Endothelial cell (in vitro differentiated cells): ENCODE measurements at places on chromosomes 12 and 14.
A peak's percentile ranks its signal among the peaks of the same experiment; 100 is the strongest.

- DNase-seq, result no peak
- H3K4me1 ChIP-seq, result peaks cover 14% of the 10 kb centered on the region
- H3K27ac ChIP-seq, result no peak overlapping the region
- H3K4me3 ChIP-seq, result no peak overlapping the region
- H3K27me3 ChIP-seq, result peaks cover 1% of the 10 kb centered on the region
These were observed 211.8 kb downstream of the SNAPC1 start for GRCh38 chr14:61973981-61974380.

GRCh38 chr12:64968989-64969819, 144.8 kb downstream of the TBC1D30 start:
- H3K4me3 ChIP-seq, result no peak overlapping the region
- no peaks in the 10 kb centered on the region for H3K36me3 ChIP-seq
- no peak for DNase-seq
- H3K27me3 ChIP-seq, result no peaks in the 10 kb centered on the region
- no peak overlapping the region for H3K27ac ChIP-seq

DNA sequence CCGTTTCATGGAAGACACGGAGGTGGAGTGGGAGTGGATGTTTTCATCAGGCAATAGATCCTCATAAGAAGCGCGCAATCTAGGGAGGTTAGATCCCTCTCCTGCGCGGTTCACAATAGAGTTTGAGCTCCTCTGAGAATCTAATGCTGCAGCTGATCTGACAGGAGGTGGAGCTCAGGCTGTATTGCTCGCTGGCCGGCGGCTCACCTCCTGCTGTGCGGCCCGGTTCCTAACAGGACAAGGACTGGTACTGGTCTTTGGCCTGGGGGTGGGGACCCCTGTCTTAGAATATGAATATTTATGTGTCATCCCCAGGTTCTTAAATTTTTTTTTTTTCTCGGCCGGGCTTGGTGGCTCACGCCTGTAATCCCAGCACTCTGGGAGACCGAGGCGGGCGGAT, 36.7 kb downstream of the PRICKLE1 start:
- peak; percentile 7 for DNase-seq
- H3K4me3 ChIP-seq, result peak overlapping the region; percentile 64
- H3K4me1 ChIP-seq, result peaks cover 6% of the 10 kb centered on the region
- H3K36me3 ChIP-seq, result no peaks in the 10 kb centered on the region
- no peak overlapping the region for H3K27ac ChIP-seq
- peaks cover 4% of the 10 kb centered on the region for H3K27me3 ChIP-seq

DNA sequence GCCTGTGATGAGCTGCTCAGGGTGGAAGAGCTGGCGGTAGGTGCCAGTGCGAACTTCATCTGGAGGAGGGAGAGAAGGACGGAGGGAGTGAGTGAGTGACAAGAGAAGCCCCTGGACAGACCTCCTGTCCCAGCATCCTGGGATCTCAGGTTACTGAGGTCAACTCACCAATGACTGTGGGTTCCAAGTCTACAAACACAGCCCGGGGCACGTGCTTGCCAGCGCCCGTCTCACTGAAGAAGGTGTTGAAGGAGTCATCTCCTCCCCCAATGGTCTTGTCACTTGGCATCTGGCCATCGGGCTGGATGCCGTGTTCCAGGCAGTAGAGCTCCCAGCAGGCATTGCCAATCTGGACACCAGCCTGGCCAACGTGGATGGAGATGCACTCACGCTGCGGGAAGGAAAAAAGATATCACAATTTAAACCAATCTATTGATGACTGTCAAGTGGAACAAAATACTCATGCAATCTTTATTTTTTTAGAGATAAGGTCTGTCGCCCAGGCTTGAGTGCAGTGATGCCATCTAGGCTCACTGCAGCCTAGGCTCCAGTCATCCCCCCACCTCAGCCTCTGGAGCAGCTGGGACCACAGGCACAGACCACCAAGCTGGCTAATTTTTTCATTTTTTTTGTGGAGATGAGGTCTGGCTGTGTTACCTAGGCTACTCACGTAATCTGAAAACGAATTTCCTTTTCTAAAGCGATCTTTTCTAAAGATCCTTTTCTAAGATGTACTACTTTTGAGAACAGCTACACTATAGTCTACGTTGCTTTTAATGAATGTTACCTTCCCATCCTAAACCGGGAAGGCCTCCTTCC, 1.7 kb downstream of the TUBA1B start:
- H3K27me3 ChIP-seq, result peaks cover 15% of the 10 kb centered on the region
- H3K4me1 ChIP-seq, result peaks cover 25% of the 10 kb centered on the region
- peaks cover 31% of the 10 kb centered on the region for H3K36me3 ChIP-seq
- peak overlapping the region; percentile 91 for H3K27ac ChIP-seq

DNA sequence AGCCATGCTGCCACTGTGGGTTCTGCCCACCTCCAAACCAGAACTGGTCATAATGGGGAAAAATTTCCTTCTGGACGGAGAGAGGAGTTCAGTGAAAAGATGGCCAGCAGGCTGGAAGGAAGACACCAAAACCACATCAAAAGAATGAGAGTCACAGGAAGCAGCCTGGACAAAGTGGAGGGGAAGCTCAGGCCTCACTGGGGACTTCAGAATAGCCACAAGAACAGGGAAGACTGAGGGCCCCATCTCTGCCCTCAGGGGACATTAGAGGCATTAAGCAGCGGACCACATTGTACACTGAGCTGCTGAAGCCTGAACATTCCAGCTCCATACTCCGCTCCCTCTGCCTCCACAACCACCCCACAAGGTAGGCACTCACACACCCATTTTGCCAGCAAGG, 119.6 kb upstream of the COCH start:
- H3K4me3 ChIP-seq, result no peak overlapping the region
- DNase-seq, result no peak
- no peak overlapping the region for H3K27ac ChIP-seq

DNA sequence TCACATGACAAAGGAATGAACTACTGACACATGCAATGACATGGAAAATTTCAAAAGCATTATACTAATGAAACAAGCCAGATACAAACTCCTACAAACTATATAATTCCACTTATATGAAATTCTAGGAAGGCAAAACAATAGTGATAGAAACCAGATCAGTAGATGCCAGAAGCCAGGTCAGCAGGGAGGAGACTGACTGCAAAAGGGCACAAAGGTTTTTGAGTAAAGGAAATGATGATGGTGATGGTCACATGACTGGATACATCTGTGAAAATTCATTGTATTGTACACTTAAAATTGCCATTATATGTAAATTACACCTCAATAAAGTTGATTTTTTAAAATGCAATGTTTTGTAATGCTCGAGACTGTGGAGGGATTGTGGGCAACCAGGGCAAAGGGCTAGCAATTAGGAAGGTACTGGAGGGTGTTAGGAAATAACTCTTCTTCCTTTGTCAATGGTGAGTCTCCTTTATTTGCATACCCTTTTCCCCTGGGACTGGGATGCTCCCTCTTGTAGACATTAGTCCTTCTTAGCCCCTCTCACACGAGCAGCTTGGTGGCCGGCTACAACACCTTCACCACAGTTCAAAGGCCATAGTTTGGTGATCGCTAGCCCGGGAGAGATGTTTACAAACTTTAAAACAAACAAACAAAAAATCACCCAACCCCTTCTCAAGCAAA, 6.7 kb upstream of the PRPF40B start:
- H3K4me3 ChIP-seq, result no peak overlapping the region
- DNase-seq, result no peak
- no peaks in the 10 kb centered on the region for H3K36me3 ChIP-seq
- H3K4me1 ChIP-seq, result peaks cover 7% of the 10 kb centered on the region

GRCh38 chr14:56374421-56374820, 205.2 kb upstream of the TMEM260 start:
- no peak for DNase-seq
- H3K27ac ChIP-seq, result no peak overlapping the region
- peaks cover 3% of the 10 kb centered on the region for H3K36me3 ChIP-seq
- H3K4me1 ChIP-seq, result no peaks in the 10 kb centered on the region
- H3K27me3 ChIP-seq, result no peaks in the 10 kb centered on the region

GRCh38 chr12:95147866-95148265, 69.4 kb downstream of the FGD6 start:
- peaks cover 8% of the 10 kb centered on the region for H3K36me3 ChIP-seq
- DNase-seq, result no peak
- H3K4me3 ChIP-seq, result no peak overlapping the region
- no peaks in the 10 kb centered on the region for H3K27me3 ChIP-seq
- peaks cover 16% of the 10 kb centered on the region for H3K4me1 ChIP-seq
- peak overlapping the region; percentile 31 for H3K27ac ChIP-seq

DNA sequence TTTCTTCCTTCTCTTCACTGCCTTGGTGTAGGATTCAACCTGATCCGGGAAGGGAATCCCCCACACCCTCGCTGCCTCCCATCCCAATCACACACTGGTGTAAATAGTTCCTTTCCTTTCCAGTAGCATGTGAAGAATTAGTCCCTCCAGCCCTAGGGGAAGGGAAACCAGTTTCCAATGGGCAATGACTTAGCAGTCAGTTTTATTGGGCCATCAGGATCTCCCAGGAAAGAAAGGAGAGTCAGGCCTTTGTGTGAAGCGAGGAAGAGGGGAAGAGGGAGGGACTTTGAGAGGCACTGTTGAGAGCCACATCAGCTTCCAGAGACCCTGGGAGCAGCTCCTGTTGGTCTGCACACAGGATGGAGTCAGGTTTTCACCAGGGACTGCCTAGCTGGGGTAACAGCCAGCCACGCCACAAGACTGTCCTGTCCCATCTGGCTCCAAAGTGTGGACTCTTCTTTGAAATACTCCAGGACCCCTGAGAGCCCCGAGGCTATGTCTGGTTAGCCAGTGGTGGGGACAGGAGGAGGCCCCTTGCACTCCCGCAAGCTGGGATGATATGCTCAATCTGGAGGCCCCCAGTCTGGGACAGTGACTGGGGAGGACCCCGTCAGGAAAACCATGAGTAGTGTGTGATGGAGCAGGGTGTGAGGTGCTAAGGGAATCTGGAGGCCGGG, 27.9 kb downstream of the MOAP1 start:
- H3K4me3 ChIP-seq, result no peak overlapping the region
- no peaks in the 10 kb centered on the region for H3K4me1 ChIP-seq
- peaks cover 6% of the 10 kb centered on the region for H3K27me3 ChIP-seq

DNA sequence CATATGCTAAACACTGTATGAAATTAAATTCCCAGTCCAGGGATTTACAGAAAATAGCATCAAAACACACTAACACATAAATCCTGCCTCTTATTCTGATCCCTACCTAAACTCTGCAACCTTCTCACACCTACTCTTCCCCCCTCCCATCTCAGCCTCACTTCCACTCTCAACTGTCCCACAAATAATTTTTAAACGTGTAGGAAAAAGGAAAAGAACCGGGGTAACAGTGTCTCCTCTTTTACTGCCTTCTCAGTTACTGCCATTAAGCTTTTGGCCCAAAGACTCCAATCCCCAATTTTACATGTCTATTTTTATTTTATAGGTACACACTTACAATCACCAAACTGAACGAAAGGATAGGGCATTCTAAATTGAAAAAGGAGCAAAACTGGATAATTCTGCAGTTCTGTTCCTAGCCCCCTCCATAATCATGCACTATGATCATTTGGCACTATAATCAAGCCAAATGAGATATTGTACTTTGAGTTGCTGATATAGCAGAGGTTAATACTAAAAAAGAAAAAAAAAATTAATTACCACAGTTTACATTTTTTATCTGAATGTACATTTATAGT, 2.9 kb downstream of the DUSP16 start:
- H3K4me1 ChIP-seq, result peaks cover 10% of the 10 kb centered on the region
- H3K36me3 ChIP-seq, result peaks cover 2% of the 10 kb centered on the region

DNA sequence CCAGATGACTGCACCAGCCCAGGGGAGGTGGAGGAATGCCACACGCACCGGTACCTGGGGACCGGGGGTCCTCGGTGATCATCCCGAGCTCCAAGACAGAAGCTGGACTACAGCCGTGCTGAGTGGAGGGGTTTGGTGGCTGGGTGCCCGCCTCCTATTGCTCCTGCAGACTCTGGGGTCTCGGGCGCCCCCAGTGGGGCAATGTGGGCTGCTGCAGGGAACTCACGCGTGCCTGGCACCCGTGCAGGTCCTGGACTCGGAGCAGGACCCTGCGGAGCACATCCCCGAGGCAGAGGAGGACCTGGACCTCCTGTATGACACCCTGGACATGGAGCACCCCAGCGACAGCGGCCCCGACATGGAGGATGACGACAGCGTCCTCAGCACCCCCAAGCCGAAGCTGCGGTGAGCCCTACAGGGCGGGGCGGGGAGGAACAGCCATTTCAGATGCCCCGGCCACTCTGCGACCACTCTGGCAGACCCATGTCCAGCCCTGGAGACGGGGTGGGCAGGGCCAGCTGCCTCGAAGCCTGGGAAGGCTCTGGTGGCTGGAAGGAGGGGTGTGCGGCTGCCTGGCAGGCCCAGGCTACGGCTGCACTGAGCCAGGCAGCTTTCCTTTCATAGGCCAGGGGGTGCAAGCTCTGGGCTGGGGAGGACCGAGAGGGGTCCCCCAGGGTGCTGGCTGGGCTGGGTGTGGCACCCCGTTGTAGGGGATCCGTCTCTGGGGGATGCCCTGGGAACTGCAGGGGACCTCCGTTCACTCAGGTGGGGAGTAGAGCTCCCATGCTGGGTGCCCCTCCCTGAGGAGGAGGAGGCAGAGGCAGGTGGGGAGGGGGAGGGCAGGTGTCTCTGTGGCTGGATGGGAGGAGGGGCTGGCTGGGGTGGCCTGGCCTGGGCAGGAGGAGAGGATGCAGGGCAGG, 21.6 kb upstream of the TEX22 start:
- peaks cover 15% of the 10 kb centered on the region for H3K27me3 ChIP-seq
- H3K4me1 ChIP-seq, result peaks cover 10% of the 10 kb centered on the region
- DNase-seq, result no peak
- no peak overlapping the region for H3K27ac ChIP-seq
